ENCODE measurements at places on chromosomes 11 and 22.

- DNase-seq = no peak
Observed at GRCh38 chr22:39675947-39676346, 105.4 kb downstream of the CACNA1I start.

- peak; percentile 53 for DNase-seq
Observed at GRCh38 chr22:30606455-30607299, at the start of gene TCN2. Gene TCN2 (plus strand): TSS chr22:30607174. CDS start chr22:30607332, 158 bp downstream.

DNA sequence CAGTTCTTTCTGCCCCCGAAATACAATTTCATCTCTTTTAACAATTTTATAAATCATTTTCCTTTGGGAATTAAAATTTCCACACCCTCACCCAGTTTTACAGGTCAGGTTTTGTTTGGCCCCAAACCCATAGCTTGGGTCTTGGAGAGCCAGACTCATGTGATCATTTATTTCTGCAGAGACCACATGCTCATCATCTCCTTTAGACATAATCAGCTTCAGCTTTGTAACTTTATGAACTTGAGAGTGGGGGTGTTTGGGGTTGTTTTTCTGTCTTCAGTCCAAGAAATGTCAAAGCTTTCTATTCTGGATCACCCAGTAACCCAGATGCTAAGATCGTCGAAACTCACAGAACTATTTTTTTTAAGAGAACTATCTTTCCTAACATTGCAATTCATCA, 70.9 kb downstream of the DBX1 start:
- no peak for DNase-seq

- peak; percentile 90 for DNase-seq
Observed at GRCh38 chr11:103108933-103109817, at the start of gene DYNC2H1. Gene DYNC2H1 (plus strand): TSS chr11:103109426. CDS start chr11:103109575, 149 bp downstream.

GRCh38 chr11:16925561-16926065, 88.6 kb downstream of the PLEKHA7 start:
- DNase-seq = peak; percentile 12

- no peak for DNase-seq
Observed at GRCh38 chr11:87307101-87307500, 269.4 kb downstream of the TMEM135 start.

- DNase-seq = peak; percentile 32
Observed at GRCh38 chr22:24432059-24432853, 4.9 kb downstream of the ADORA2A start.

DNA sequence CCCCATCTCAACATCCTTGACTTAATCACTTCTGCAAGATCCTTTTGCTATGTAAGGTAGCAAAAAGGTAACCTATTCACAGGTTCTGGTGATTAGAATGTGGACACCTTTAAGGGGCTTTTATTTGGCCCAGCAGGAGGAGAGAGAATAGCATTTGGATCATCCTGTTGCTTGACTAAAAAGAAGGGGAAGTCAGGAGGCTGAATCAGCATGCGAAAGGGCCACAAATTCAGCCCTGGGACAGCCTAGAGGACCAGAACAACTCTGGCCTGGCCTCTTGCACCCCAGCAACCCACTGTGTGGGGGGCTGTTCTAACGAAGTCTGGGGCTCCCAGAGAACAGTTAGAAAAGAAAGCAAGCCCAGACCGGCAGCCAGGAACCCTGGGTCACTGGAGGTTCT, 3.2 kb upstream of the HMOX1 start:
- no peak for DNase-seq

DNA sequence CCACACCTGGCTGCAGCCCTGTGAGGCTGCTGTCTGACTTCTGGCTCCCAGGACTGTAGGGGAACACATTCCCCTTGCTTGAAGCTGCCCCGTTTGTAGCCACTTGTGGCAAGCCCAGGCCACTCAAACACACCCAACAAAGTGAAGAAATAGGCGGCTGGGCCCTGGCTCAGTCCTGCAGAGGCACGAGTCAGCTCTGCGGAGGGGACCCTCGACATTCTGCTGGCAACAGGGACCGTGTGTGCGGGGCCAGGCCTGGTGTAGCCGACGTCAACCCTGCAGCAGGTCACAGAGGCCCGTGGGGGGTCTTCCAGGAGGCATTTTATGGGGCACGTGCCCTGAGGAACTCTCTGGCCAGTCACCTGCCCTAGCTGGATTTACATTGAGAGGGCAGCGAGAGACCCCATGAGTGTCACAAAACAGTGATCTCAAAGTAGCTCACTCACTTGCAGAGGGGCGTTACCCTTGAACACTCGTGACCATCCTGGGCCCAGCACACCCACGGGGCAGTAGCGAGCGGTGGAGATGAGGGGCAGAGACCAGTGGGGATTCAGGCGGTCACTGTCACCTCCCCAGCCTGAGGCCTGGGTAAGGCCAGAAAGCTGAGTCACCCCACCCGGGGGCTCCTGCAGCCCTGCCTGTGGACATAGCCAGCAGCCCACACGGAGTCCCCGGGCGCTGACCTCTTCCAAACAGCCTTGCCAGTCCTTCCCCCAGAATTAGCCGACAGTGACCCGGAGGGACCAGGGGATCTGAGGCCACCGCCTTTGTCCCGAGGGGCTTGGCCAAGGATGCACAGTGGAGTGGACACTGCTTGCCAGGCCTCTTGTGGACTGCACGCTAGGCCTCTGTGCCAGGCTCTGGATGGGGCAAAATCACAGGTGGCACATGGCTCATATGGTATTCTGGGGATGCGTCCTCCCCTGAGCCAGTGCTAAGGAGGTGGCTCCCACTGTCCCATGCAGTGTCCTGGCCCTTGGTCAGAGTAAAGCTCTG, 139.5 kb downstream of the CTTN start:
- no peak for DNase-seq

GRCh38 chr22:40659166-40659565, 20.1 kb upstream of the MCHR1 start:
- DNase-seq = no peak

Data from CD4-positive, alpha-beta T cell treated with Interleukin-6 for 4 hours (primary cell).